Kidney epithelial cell (primary cell): ENCODE measurements at places on chromosomes 12 and 14.

DNA sequence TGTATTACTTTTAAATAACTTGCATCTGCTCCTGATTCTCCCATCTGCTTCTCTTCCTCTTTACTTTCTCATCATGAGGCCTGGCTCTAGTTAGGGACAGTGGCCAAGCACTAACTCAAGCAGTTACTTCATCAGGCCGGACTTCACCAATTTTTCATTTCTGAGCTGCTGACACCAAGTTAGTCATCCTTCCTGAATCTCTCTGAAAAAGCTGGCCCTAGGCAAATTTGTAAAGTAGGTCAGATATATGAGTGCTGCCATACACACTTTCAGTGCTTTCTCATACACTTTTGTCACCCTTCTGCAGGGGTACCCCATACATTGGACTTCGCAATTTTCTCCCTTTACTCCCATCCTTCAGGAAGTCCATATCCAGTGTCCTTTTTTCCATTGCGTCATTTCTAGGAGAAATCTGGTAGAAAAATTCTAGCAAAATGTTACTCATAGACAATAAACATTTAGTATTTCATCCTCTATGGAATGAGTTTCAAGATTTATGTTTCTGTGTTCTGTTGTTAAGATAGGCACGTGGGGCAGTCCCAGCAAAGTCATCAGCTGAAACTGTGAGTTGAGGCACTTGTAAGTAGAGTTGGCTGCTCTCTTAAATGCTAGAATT is 276.8 kb upstream of the TMPO start:
- no peak for DNase-seq

DNA sequence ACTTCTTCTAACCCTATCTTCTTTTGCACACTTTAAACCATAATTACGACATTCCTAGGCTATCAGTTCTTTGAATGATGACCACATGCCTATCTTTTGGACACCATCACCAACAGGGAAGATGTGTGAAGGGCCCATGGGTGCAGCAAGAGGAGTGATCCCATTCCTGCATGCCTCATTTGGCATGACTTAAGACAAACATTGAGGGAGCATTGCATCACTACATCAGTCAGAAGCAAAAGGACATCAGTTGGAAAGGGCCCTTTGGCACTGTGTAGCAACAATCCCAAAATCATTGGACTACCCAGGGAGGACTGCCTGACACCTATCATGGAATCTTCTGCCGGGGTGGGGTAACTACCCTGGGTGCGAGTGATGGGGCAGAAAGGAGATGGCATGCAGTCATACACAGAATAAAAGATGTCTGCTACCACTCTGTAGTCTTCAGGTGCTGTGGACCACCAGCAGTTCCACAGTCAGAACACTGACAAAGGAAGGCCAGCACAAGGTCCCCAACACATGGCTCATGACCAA is 10.7 kb upstream of the TMBIM6 start:
- no peak for DNase-seq

GRCh38 chr12:112716099-112717093 is 75.2 kb upstream of the RPH3A start:
- no peak for DNase-seq

DNA sequence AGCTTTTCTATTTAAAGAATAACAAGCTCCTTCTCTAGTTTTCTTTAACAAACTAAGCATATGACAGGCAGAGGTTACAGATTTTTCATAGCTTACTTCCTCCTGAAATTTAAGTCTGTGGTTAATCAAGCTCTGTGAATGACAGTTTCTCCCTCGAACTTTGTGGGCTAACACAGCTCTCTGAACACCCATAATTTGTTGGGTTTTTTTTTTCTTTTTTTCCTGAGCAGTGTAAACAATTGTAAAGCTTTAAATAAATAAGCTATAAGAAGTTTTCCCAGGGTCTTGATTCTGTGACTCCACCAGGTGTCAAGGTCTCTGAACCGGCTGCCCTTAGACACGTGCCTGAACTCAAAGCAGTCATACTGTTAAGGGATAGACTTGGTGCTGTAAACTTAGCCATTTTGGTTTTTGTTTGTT is 128.1 kb upstream of the AMIGO2 start:
- DNase-seq, result no peak

- no peak for DNase-seq
Observed at GRCh38 chr12:125104982-125105381, 39.7 kb downstream of the AACS start.

DNA sequence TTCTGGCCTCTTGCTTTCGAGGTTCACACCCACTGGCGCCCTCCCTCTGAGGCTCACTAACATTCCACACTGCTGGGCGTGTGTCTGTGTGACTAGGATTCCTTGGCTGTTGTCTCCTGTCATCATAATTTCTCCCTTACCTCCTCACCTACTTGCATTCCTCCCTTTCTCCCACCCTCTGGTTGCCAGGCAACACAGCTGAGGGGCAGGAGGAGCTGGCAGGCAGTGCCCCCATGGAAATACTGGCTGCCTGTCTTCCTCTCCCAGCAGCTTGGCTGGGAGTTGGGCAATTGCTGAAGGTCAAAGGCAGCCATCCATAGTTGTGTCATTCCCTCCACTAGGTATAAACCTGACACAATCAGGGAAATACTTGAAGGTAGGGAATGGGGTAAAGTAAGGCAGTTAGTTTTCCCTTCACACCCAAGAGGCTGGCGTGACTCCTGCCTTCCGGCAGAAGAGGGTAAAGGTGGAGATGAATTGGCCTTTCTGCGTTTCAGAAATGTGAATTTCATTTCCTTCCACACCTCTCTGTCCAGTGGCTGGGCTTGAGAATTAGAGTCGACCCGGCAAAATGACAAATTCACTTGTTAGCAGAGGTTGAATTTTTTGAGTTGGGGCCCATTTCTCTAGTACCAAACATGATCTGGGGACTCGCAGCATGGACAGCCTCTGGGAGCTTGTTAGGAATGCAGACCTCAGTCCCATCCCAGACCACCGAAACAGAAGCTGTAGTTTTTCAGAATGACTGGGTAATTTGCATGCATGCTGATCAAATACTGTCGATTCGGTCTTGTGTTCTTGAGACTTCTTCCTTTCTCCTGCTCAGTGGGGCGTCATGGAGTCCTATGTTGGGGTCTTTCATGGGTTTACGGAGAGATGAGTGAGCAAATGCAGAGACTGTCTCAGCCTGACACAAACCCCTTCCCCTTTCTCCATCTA is 24.3 kb upstream of the EMP1 start:
- peak; percentile 89 for DNase-seq

GRCh38 chr14:103738701-103739451 is 23.3 kb downstream of the ZFYVE21 start:
- DNase-seq, result no peak

DNA sequence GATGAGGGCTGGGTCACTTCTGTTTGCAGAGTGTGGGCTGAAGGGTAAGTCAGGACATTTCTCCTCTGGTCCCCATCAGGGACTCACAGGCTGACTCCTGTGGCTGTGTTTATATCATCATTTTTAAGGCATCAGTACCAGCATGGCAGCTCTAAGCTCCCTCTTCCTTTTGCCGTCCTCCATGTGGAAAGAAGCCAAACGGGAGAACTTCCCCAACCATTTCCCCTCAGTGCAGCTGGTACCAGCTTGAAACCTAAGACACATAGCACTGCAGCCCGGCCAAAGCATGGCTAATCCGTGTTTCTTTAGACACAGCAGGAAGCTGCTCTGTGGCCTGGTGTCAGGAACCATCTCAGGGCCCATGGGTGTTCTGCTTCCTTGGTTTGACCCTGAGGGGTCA is 31.9 kb upstream of the ATP2A2 start:
- DNase-seq, result no peak

- no peak for DNase-seq
Observed at GRCh38 chr12:52226446-52226845, 6.6 kb upstream of the KRT7 start.

DNA sequence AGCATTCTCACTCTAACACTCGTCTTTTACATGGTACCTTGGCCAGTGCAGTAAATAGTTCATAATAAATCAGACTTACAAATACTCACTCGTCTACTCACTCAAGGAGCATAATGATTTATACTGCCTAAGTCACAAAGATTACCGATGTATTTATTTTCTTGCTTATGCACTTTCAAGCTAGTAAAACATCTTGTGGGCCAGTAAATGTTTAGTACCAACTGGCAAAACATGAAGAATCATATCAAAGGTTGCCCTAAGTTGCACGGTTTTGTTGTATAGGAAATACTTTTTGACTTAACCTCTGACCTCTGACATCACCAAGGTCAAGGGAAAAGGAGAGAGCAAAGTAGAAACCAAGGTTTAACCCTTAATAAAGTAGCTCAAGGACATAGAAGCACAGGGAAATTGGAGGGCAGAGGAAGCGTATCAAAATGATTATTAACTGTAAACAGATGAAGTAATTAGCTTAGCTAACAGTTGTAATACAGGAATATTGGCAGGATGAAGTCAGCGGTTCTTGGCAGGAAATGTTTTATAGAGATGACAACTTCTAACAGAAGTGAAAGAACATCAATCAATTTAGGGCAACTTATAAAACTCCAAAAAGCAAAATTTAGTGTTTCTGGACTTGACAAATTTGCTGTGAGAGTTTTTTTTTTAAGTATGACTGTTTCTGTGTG is 131.9 kb downstream of the HMGA2 start:
- no peak for DNase-seq
